8988T (cell line): ENCODE measurements at places on chromosomes 3 and 15.
A peak's percentile ranks its signal among the peaks of the same experiment; 100 is the strongest.

GRCh38 chr3:30682434-30683155 lies 76.2 kb downstream of the TGFBR2 start:
- no peak for DNase-seq

DNA sequence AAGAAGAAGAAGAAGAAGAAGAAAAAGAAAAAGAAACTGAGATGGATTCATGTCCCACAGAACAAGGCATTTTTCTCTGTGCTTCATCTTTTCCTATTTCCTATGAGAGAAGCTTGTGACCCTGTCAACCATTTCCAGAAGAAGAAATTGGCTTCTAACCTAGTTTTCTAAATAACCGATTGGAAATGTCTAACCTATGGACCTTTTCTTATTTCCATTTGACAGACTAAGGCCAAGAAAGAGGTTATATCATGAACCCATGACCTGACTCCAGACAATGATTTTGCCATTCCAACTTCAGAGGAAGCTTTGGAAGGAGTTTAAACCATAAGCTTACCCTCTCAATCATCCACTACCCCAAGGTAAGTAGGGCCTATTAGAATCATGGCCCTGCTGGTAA lies 16.3 kb upstream of the CSRNP1 start:
- DNase-seq = no peak

- DNase-seq = no peak
Measured at GRCh38 chr3:71180524-71180923, 403.0 kb downstream of the FOXP1 start.

GRCh38 chr3:25423780-25424588 lies 4.1 kb upstream of the RARB start:
- DNase-seq = no peak

DNA sequence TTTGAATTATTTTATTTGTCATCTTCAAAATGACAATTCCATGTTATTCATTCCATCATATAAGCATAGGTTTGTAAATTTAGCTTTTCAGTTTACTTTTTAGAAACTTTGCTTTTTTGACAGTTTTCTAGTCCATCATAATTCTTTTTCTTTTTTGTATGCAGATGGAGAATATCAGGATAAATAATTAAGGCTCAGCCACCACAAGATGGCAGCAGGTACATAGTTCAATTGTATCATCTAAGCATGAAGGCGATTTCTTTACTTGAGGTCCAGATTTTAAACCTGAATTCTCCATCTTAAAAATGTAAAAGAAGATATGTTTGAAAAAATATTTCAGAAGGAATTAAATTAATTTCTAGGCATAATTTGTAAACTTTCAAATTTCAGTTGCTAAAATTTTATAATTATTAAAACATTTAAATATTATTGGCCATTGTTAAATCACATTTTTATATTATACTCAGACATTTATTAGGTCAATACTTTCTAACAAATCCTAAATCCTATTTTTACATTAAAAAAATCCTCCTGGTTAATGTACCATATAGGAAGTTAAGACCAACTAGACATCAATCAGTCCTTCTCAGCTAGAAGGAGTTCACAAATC lies 15.1 kb downstream of the PLSCR5 start:
- peak; percentile 8 for DNase-seq

GRCh38 chr3:32850226-32850625 lies 32.4 kb downstream of the TRIM71 start:
- DNase-seq = no peak
